Globus pallidus (tissue), 1 donor: ENCODE measurements at places on chromosomes 7 and 10.

DNA sequence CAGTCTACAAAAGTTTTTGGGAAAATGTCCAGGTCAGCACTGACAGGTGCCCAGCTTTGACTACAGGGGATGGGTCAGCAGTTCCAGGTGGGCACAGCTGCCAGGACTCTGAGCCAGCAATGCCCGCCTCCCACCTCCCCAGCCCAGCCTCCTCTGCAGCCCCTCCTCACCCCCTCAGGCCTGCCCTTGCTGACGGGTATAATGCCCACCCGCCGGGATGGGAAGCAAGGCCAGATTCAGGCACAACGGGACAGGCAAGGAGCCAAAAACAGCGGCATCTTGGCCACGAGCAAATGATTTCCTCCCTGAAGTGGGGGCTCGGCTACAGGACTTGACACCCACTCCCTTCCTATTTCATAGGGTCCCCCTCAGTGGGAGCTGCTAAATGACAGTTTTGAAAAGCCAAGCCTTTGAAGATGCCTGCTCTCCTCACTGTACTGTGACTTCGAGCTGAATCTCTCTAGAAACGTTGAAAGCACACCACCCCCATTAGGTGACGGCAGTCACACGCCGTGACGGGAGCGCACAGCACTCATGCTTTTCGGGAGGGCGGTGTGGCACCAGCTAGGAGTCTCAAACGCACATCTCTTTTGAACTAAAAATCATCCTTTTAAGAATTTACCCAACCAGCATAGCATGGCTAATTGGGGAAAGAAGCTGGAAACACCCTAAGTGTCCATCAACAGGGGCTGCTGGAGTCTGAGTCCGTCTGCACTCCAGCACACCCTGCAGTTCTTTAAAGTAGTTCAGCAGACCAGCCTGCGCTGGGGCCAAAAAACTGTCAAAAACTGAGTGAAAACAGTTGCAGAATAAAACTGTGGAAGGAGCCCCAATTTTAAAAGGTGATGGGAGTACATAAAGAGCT, 29.6 kb downstream of the MAD1L1 start:
- DNase-seq: no peak

GRCh38 chr10:88735661-88736060, 24.2 kb upstream of the LIPN start:
- DNase-seq: no peak

DNA sequence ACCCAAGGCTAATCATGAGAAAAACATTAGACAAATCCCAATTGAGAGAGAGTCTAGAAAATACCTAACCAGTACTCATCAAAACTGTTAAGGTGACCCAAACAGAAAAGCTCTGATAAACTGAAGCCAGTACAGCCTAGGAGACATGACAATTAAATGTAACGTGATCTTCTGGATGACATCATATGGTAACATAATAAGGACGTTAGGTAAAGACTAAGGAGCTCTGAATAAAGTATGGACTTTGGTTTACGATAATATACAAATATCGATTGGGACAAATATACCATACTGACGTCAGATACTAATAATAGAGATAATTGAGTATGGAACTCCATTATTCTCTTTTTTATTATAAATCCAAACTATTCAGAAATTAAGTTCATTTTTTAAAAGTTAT, 561.1 kb upstream of the STEAP1 start:
- DNase-seq: no peak

- DNase-seq: no peak
Observed at GRCh38 chr7:125511310-125511709, 581.7 kb upstream of the POT1 start.

- no peak for DNase-seq
Observed at GRCh38 chr7:1922071-1922869, 252.2 kb downstream of the ELFN1 start.

- DNase-seq: no peak
Observed at GRCh38 chr7:79971058-79971457, 163.6 kb upstream of the GNAI1 start.

DNA sequence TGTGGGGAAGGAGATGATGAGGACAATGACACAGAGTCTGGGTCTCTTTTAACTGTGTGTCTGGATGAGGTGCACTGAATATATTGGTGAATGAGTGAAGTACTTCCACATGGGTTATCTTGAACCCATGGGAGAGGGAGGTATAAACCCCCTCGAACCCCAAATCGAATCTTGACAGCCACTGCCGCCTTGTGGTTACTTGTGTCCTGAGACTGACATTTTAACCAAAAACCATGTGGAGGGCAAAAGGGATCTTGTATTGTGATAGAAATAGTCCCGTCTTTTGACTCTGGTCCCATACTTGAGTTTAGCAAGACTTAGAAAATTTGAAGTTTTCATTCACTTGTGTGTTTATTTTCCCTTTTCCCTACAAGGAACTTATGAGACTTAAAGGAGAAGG, 283.3 kb downstream of the PHTF2 start:
- DNase-seq: no peak

DNA sequence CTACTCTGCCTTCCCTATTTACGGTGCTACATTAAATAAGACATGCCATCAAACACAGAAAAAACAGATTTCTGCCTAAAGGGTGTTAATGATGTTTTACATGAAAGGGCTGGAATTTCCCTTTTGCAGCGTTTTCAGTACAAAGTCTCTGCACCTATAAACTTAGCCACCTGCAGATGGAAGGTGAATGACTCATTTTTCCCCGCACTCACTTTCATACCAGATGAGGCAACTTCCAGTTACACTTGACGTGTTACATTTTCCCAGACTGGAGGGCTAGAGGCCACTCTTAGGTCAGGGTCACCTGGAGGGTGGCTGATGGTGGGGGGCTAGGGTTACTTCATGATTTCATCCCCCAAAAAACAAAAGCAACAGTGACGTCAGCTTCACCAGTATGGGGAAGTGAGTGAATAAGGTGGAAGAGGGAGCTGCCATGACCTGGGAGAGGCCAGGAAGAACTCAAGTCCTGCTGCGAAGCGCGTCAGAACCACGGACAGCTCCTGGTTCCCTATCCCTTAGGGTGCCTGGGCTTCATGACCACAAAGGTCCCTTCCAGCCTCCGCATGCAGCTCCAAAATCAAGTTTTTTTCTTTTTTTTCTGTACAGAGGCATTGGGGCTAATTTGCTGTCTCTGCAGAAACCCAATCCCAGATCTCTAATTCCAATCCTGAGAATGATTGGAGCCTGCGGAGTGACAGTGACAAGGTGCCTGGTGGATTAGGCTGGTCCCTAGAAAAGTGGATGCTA, 94.0 kb downstream of the ADARB2 start:
- DNase-seq: no peak

DNA sequence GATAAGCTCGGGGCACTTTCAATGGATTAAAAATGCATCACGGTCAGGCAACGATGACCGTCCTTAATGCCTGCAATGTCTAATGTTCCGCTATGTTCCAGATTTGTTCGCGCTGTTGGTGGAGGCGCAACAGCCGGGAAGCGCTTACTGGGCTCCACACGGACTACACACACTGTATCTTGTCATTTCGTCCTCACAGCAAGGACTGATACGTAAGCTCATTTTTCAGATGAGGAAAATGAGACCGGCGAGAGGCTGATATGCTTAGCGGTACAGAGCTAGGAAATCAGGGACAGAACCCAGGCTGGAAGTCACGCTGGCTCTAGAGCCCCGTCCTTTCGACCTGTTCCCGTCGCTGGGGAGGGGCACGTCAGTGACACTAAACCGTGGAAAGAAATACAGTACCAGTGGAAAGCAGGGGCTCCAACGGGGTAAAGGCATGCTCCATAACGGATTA, 670 bp downstream of the TPK1 start:
- DNase-seq: peak; percentile 62

DNA sequence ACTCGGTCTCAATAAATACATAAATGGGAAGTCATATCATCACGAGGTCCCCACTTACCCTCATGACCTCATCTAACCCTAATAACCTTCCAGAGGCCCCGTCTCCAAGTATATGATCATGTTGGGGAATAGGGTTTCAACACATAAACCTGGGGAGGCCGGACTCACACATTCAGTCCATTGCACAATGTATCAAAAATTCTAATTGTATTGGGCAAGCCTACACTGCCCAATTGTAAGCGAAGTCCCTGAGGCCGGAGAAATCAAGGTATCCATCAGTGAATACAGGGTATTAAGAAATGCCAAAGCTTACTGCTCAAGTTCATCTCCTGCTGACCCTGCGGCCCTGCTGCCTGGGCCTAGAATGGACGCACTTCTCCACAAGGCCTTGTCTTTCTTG, 69.6 kb downstream of the PARP12 start:
- no peak for DNase-seq

DNA sequence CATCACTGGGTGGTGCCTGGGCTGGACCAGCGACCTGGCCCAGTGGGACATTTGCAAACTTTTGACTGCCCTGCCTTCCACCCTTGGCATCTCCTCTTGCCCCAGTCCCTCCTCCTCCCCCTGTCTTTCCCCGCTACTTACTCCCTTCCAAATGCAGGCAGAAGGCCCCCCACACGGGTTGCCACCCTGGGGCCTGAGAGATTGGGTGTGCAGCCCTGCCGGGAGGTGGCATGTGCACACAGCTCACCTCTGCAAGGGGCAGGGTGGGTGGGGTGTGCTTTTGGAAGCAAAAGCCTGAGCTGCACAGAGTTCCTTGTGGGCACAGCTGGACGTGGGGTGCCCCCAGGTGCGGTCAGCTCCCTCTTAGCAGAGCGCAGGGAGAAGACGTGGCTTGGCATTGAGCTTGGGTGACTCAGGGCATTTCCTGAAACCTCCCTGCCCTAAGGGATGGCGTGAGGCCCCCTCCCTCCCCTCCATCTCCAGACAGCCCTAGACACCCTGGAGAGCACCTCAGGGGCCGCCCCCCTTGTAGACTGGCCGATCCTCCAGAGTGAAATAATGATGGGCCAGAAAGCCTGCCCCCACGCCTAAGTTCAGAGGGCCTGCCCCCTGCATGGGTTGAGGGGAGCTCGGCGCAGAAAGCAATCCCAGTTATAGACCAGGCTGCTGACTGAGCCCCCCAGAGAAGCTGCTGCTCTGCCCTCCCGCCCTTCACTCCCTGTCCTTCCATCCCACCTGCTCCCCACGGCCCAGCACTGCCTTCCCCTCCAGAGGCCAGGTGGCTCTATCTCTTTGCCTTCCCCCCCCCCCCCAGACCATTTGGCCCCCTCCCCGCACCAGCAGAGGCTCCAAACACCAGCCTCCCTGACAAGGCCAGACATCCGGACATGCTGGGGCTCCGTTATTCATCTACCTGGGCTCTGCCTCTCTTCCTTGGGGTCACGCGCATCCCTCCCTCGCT, 2.3 kb upstream of the SHH start:
- no peak for DNase-seq

GRCh38 chr10:26706206-26706605, 8.7 kb downstream of the PDSS1 start:
- no peak for DNase-seq

GRCh38 chr7:47771990-47772360, 176.3 kb downstream of the PKD1L1 start:
- no peak for DNase-seq

DNA sequence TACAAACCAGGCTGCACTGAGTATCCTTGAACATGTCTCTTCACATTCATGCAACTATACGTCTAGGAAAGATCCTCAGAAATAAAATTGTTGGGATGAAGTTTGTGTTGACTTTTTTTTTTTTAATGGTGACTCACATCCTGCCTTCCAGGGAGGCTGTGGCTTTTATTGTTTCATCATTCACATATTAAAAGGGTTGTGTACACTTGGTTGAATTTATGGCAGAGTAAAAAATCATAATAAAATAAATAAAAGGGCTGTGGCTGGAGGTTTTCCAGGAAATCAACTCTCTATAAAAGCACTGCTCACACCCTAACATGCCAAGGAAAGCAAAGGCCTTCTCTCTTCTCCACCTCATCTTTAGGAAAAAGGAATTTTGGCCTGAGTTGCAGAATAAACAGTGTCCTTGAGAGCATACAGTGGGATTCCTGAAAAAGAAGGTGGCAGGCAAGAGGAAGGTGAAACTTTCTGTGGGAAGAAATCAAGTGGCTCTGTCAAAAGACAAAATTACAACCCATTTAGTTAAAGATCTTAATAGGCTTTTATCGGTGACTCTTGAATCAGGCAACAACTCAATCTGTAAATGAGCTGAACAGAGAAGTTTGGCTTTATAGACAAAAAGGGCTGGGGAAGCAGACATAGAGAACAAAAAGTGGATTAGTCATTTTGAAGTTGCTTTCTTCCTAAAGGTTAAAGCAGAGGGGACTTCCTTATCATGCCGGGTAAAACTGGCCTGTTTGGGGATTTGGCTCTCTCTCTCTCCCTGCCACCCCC, 41.6 kb upstream of the FHIP2A start:
- DNase-seq: no peak

DNA sequence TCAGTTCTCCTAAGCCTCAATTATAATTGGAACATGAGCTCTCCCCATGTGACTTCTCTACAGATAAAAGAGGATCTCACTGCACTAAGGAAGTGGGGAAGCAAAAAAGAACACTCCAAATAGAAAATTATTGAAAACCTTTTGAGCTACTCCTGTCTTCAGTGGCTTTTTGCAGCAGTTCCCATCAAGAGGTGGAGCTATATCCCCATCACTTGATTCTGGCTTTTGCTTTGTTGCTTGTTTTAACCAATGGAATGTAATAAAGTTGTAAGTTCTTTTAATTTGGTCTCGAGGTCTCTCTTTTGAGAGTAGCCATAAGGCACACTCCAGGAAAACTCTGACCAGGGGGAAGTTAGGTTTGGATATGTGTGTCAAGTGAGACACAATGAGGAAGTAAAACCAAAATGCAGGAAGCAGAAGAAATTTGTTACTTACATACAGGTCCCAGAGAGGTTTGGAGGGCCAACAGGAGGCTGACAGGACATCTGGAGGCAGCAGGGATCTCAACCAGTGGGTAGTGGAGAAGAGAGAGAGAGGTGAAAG, 569.4 kb downstream of the HTR7 start:
- DNase-seq: peak; percentile 36

- no peak for DNase-seq
Observed at GRCh38 chr7:113460067-113460466, 341.7 kb upstream of the SMIM30 start.

DNA sequence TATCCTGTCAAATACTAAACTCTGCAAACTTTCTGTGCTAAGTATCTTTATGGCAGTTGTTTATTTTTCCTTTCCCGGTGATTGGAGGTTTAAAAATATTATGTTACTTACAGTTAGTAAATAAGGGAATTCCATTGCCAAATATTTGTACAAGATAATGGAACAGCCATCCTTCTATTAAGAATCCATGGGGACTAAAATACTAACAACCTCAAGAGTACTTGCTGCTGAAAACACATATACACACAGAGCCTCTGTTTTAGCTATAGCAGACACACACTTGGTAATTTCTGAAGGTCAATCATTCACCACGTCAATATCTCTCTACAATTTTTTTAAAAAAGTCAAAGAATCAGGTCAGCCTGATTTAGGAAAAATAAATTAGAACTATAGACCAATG, 32.4 kb downstream of the TSPAN12 start:
- no peak for DNase-seq

- no peak for DNase-seq
Observed at GRCh38 chr7:29442146-29442545, 121.5 kb upstream of the PRR15 start.
